ENCODE measurements at places on chromosomes 12 and 14.

DNA sequence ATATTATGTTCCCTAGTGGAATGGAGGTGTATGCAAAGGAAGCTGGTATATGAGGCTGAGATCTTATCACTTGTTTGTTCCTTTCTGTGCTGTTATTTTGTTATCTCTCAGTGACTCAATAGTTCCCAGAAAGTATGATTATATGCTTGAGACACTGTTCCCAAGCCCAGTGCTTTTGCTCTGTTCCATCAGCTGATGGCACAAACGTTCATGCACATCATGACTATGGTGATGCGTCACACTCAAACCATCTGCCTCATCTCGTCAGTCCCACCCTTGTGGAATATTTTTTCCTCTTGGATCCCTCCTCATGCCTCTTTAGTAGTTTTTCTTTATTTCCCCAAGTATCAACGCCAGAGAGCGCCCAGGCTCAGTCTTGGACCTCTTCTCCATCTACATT is 786.9 kb downstream of the AACS start:
- no peak for DNase-seq

DNA sequence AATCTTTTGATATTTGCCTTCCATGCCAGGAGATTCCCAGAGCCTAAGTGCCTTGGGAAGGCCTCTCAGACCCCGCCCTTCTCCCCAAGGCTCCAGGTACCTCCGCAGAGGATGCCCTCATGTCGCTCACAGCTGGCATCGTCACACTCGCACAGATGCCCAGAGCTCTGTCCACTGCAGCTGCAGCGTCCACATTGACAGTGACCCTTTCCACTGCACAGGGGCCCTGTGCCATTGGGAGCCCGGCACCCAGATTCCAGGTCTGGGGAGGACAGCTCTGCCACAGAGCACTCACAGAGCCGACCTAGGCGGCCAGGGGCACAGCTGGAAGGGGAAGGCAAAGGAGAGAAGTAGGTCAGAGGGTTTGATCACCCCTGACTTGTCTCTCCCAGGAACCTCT is 12.3 kb upstream of the CSAD start:
- DNase-seq, result no peak

- no peak for DNase-seq
Observed at GRCh38 chr14:100033347-100034075, 31.7 kb upstream of the EVL start.

- no peak for DNase-seq
Observed at GRCh38 chr14:35509846-35510245, 24.1 kb upstream of the INSM2 start.

DNA sequence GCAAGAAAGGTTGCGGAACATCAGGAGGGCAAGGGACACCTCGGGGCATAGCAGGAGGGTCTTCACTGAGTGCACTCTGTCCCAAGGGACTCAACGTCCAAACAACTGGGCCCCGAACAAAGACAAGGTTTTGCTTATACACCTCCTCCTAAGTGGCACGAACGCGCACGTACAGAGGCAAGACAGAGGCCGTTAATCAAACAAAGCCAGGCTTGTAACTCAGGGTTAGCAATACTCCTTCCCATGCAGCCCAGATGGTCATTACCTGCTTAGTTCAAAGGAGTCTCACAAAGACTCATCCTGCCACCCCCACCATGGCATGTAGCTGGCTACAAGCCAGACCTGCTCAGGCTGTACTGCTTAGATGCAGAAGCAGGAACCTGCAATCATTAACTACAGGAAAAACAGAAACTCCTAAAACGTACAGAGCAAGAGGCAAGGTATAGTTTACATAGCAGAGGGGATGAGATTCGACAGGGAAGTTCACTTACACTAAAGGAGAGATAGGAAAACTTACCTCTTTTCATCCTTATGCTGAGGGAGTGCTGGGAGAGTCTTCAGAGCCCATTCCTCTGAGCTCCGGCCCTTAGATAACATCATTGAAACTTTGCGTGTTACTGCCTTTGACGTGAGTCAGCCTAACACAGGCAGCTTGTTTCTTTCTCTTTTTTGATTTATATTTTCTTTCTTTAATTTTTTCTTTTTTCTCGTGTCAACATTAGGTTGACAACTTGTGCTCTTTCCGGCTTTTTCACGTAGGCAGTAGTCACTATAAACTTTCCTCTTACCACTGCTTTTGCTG is 1319.1 kb downstream of the TMEM121 start:
- DNase-seq, result no peak

GRCh38 chr12:6553051-6553868 is 2.6 kb downstream of the IFFO1 start:
- no peak for DNase-seq

GRCh38 chr14:60242429-60242828 is 6.6 kb upstream of the PPM1A start:
- DNase-seq, result no peak

- DNase-seq, result no peak
Observed at GRCh38 chr14:30063746-30064145, 136.1 kb upstream of the PRKD1 start.

DNA sequence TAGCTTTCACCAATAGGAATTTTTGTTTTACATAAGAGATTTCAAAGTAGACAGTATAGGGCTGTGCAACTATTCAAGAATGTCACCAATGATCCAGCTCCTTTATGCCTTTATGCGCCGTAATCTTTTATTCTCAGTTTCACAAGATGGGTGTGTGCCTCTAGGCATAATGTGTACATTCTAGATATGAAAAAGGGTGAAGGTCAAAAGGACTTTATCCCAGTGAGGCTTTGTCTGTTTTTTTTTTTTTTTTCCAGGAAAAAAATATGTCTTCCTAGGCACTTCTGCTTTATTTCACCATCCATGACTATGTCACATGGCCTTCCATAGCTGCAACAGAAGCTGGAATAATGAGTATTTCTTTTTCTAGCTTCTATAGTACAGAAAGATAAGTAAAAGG is 142.3 kb upstream of the IGF1 start:
- no peak for DNase-seq

DNA sequence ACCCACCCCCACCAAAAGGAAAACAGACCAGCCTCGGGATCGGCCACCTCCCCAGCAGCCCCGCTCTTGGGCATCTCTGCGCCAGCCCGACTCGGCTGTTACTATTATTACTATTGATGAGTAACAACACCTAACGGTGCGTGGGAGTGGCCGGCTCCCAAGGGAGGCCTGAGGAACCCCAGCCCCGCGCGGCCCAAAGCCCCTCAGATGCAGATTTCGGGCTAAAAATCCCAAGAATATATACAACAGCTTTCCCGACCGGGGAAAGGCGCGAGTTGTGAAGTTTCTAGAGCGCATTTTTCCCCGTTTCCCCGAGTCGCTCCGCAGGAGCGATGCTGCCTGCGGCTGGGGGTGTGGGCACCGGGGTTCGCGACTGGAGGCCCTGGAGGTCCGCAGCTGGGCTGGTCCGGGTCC is 565 bp downstream of the NT5DC3 start:
- no peak for DNase-seq

- DNase-seq, result no peak
Observed at GRCh38 chr12:110015132-110015531, 15.9 kb downstream of the ANKRD13A start.

- no peak for DNase-seq
Observed at GRCh38 chr12:63093084-63093483, 57.9 kb downstream of the AVPR1A start.

GRCh38 chr12:44812062-44812461 is 64.1 kb downstream of the NELL2 start:
- DNase-seq, result no peak

- no peak for DNase-seq
Observed at GRCh38 chr12:53980104-53980801, 4.7 kb upstream of the HOXC10 start.

- DNase-seq, result no peak
Observed at GRCh38 chr12:122295877-122296276, 29.6 kb upstream of the VPS33A start.

DNA sequence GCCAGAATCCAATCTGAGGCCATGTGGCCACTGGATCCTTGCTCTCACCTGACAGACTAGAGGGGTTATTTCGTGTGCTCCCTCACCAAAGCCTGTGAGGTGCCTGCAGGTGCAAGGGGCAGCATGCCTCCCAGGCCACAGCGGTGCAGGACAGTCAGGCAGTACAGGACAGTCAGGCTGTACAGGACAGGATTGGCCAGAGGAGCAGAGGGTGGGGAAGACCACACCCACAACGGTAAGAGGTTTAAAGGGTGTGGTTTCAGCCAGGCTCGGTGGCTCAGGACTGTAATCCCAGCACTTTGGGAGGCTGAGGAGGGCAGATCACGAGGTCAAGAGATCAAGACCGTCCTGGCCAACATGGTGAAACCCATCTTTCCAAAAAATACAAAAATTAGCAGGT is 3.1 kb upstream of the BRF1 start:
- DNase-seq, result no peak

DNA sequence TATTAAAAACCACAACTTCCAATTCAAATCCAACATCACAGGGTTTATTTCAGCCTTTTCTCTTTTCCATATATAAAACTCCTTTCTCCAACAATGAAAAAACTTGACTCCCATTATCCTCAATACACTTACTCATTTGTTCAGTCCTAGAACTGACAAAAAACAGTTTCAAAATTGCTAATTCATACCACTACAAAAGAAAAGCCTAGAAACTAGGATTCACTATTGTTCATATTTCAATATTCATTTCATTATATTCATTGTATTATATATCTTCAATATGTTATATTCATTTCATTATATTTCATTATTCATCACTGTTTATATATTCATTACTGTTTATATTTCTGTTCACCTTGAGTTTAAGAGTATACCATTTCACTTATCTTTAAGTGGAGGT is 85.8 kb downstream of the NUMB start:
- DNase-seq, result no peak

GRCh38 chr12:57549909-57550640 is at the start of gene KIF5A:
TSS of gene KIF5A (plus strand) at chr12:57550044. CDS start at chr12:57550272, 228 bp downstream.
- DNase-seq, result peak; percentile 42

GRCh38 chr14:73977896-73978295 is 27.8 kb downstream of the COQ6 start:
- no peak for DNase-seq

Data from stimulated activated CD4-positive, alpha-beta T cell treated with anti-CD3 and anti-CD28 coated beads, Interleukin-15, amount 100 ng/mL, for 1 hour (primary cell).